ENCODE measurements at places on chromosomes 16 and 17. TPM values are rescaled to one million over a fixed set of nuclear protein-coding genes. Genes with fewer than 3 reads are reported as not detected.
A peak's percentile ranks its signal among the peaks of the same experiment; 100 is the strongest.

DNA sequence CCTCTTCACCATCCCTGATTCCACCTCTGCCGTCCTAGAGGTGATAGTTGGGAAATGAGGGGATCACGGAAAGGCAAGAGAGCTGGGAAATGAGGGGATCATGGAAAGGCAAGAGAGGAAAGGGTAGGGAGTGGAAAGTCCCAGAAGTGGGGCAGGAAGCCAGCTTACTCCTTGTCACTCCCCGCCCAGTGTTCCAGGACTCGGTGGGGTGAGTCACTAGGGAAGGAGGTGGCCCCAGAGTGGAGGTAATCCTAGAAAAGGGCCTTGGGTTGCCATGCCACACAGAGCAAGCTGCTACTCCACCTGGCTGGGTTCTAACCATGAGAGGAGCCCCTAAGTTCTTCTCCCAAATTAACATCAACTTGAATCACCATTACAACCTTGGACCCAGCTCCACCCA lies 14.8 kb downstream of the ALOXE3 start:
- no peak overlapping the region for H3K27ac ChIP-seq
- no peaks in the 10 kb centered on the region for H3K4me1 ChIP-seq
- no peak for DNase-seq
- no peak overlapping the region for H3K4me3 ChIP-seq
- no peaks in the 10 kb centered on the region for H3K36me3 ChIP-seq

DNA sequence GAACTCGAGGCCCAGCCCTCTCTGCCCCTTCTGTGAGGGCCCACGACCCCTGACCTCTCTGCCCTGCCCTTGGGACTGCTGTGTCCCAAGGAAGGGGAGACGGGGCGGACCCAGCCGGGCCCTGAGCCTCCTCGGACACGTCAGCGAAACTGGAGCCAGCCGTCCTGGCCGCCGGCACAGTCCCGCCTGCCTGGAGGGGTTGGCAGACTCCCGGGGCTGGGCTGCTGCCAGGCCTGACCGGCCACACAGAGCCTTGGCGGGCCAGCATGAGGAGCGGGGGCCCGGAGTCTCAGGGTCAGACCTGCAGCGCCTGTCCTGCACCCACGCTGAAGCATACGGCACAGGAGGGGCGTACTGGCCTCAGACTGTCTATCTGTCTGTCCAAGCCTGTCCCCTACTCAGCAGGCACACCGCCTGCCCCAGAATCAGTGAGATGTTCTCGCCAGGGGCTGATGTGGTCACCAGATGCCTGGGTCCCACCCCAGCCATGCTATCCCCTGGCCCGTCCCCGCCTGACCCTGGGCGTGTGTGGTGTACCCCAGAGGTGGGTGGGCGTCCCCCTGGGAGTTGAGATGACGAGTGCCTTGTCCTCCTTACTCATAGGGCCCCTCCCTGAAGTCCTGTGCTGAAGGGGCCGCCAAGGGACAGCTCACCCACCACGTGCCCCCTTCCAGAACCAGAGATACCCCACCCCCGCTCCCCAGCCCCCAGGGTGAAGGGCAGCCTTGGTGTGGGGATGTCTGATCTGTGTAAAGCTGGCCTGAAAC lies 4.7 kb downstream of the VASN start:
- H3K36me3 ChIP-seq = no peaks in the 10 kb centered on the region
- H3K4me3 ChIP-seq = no peak overlapping the region
- DNase-seq = no peak
- no peak overlapping the region for H3K27ac ChIP-seq
- peaks cover 5% of the 10 kb centered on the region for H3K4me1 ChIP-seq
- no peaks in the 10 kb centered on the region for H3K27me3 ChIP-seq

GRCh38 chr17:73952082-73952479 lies 251.4 kb upstream of the RPL38 start:
- H3K4me3 ChIP-seq = no peak overlapping the region
- no peaks in the 10 kb centered on the region for H3K4me1 ChIP-seq
- H3K27ac ChIP-seq = no peak overlapping the region
- H3K36me3 ChIP-seq = no peaks in the 10 kb centered on the region
- no peak for DNase-seq
- peaks cover 16% of the 10 kb centered on the region for H3K27me3 ChIP-seq

GRCh38 chr17:12631076-12631475 lies 34.6 kb upstream of the MYOCD start:
- H3K27me3 ChIP-seq = peaks cover 6% of the 10 kb centered on the region
- no peak overlapping the region for H3K4me3 ChIP-seq
- H3K36me3 ChIP-seq = no peaks in the 10 kb centered on the region
- no peak overlapping the region for H3K27ac ChIP-seq
- H3K4me1 ChIP-seq = no peaks in the 10 kb centered on the region

GRCh38 chr16:65618931-65619330 lies 497.1 kb upstream of the CDH11 start:
- no peak overlapping the region for H3K27ac ChIP-seq
- no peaks in the 10 kb centered on the region for H3K27me3 ChIP-seq
- no peaks in the 10 kb centered on the region for H3K36me3 ChIP-seq
- no peak overlapping the region for H3K4me3 ChIP-seq

GRCh38 chr17:13337864-13338371 lies 263.8 kb downstream of the HS3ST3A1 start:
- H3K27ac ChIP-seq = no peak overlapping the region
- H3K36me3 ChIP-seq = no peaks in the 10 kb centered on the region
- peak; percentile 14 for DNase-seq
- H3K27me3 ChIP-seq = peaks cover 47% of the 10 kb centered on the region

DNA sequence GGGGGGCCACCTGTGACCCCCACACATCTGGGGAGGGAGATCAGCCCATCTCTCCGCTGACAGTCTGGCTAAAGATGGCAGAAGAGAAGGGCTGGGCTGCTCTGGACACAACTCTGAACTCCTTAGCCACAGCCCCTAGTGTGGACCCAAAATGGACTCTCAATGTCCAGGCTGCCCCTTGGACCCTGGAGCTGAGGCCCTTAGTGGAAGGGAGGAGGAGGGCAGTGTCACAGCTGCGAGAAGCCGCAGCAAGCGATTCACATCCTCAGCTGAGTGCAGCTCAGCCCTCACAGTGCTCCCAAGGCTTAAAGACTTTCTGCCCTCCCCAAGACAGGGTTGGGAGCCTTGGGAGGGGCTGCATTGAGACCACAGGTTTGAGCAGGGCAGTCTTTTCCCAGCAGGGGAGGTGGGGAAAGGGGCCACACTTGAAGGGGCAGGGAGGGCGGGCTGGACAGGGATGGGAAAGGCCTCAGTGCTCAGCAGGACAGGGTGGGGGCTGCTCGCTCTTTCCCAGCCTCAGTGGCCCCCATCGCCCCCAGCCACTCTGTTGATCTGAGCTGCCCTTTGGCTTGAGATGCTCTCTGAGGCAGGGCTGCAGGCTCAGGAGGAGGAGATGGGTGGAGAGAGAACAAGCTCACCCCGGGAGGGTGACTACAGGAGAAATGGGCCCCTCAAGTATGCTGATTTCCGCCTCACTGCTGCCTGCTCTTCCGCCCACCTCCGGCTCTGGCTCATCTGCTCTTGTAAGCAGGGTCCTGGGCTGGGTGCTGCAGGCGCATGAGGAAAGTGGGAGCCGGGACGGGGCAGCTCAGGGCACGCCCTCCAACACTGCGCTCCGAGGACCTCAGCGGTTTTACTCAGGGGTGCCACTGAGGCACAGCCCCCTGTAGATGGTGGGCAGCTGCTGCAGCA lies 50.9 kb upstream of the MTSS2 start:
- peak; percentile 64 for DNase-seq
- peaks cover 68% of the 10 kb centered on the region for H3K4me1 ChIP-seq
- peak overlapping the region; percentile 99 for H3K27ac ChIP-seq
- peaks cover 22% of the 10 kb centered on the region for H3K36me3 ChIP-seq
- H3K27me3 ChIP-seq = no peaks in the 10 kb centered on the region

ZNF598 gene
- total RNA-seq = 99.8 TPM

ZG16B gene
- total RNA-seq = 1.6 TPM

Measured in activated naive CD8-positive, alpha-beta T cell treated with anti-CD3 and anti-CD28 coated beads for 36 hours (primary cell).